ENCODE measurements at places on chromosomes 13 and 19.

DNA sequence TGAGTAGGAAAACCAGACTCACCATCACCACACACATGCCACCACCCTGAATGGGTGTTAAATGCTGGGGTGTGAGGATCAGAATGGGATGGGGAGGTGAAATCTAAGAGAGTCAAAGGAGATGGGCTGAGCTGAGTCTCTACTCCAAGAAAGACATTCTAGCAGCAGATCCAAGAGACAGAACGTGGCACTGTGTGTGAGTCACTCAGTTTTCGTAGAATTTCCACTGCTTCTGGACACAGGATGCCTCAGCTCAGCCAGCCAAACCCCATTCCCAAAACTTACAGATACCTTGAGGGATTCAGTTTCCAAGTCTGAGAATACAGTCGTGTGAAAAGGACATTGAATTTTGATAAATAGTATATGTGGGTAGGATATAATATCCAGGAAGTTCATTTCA is 7.3 kb upstream of the CYP2A7 start:
- DNase-seq, result no peak

DNA sequence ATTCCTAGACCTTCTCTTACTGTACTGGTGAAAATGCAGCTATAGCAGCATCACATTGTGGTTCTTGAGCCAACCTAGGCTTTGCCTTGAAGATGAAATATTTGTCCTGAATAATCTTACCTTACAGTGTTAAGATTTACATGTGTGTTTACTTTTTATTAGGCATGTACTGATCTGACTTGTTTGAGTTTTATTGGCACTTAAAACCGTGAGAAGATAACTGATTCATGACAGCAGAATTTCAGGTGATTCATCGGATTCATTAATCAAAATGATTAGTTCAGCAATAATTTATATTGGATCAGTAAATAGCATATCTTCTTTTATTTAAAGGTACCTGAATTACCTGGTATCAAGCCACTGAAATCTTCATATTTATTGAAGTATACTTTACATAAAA is 296.3 kb downstream of the KLF5 start:
- no peak for DNase-seq

GRCh38 chr19:13700621-13701020 is 63.7 kb upstream of the MRI1 start:
- DNase-seq, result no peak

DNA sequence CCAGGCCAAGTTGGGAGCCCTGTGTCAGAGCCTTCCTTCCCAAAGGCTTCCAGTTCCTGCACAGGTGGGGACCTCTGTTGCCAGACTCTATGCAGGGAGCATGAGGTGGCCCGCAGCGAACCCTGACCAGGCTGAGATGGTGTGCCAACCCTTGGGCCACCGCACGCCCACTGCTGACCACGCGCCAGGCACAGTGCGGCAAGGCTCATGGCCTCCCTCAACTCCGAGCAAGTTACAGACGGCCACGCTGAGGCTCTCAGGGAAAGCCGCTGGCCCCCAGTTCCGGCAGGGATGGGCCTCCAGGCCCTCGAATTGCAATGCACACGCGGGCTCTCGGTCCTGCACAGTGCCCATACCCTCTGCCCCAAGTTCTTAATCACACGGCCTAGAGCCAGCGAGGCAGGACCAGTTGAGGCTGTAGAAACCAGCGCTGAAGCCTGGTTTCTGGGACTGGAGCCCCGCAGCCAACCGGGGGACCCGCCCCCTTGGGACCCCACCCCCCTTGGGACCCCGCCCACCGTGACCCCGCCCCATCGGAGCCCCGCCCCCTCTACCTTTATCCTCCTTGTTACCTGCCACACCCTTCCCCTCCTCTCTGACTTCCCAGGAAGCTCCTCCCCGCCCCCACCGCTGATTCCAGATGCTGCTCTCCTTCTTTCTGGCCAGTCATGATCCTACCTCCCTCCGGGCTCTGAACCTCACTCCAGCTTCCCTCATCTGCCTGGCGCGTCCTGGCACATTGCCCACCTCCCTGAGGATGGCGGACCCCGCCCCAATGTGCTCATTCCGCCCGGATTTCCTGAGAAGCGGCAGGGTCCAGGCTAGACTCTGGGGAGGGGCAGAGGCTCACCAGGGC is 6.0 kb downstream of the PEX11G start:
- DNase-seq, result peak; percentile 35

DNA sequence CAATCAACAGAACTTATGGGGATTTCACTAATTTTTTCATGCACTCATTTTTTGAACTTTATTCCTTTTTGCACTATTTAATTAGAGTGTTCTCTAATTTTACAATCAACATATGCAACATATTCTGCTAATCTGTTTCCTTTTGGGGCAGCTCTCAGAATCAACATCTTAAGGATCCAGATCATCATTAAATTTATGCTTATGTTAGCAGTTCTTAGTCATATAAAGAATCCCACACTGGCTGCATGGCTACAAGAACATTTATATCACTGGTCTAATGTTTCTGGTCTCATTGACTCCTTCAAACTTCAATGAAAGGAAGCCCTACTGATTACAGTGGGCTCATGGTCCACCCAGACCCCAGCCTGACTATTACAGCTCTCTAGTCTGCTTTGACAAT is 245.2 kb downstream of the RBM26 start:
- DNase-seq, result no peak
